Activated T-cell treated with anti-CD3 and anti-CD28 coated beads for 1 hour (primary cell): ENCODE measurements at places on chromosomes 11 and 22.
A peak's percentile ranks its signal among the peaks of the same experiment; 100 is the strongest.

- DNase-seq, result no peak
Measured at GRCh38 chr11:1548221-1549070, 23.6 kb downstream of the DUSP8 start.

DNA sequence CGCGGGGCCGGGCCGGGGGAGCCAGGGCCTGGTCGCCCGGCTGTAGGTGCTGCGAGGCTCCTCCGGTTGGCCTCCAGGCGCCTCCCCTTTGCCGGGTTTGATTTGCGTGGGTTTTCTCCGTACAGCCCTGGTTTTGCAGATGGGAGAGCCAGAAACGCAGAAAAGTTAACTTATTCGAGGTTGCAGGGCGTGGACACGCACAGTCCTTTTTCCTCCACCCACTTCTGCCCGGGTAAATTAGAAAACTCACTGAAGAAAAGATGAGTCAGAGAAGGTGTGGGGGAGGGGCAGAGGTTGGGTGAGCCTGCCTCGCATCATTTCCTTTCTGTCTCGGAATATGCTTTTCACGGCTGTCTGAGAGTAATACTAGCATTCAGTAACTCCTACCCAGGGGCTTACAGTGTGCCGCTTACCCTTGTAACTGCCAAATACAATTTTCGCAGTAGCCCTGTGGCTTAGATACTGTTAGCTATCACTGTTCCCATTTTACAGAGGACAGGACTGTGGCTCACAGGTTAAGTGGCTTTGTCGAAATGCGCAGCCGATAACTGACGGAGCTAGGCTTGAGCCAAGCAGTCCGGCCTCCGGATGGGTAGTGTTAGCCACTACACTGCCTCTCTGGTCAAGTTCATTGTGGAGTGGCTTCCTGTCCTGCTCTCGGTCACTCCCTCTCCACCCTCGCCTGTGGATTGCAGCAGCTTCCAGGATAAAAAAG is 812 bp downstream of the FADD start:
- DNase-seq, result peak; percentile 94

DNA sequence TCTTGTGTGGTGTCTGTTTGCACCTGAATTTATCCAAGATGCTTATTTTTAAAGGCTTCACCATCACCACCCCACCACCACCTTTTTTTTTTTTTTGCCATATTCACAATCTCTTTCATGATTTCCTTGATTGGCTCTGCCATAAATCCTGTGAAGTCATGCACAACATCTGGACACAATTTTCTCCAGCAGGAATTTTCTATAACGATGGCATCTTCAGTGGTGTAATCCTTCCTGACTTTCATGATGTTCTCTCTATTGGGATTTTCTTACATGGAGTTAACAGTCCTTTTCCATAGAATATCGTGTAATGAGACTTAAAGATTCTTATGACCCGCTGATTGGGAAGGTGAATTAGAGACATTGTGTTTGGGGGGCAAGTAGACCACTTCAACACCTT is 17.8 kb downstream of the ZFP91 start:
- DNase-seq, result no peak

DNA sequence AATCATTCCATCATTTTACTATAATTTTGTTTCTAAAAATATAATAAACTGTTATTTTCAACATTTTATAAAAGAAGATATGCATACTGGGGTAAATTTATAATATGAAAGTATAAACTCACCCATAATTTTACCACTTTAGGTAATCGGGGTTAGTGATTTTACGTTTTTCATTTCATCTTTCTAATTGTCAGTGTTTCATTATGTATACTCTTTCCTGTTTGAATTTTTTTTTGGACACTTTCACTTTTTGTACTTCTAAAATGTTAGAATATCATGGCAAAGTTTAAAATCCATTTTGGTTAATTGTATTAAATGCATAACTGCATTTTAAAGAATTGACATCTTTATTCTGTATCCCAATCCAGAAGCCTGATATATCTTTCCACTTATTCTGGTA is 115.8 kb downstream of the METTL15 start:
- no peak for DNase-seq

DNA sequence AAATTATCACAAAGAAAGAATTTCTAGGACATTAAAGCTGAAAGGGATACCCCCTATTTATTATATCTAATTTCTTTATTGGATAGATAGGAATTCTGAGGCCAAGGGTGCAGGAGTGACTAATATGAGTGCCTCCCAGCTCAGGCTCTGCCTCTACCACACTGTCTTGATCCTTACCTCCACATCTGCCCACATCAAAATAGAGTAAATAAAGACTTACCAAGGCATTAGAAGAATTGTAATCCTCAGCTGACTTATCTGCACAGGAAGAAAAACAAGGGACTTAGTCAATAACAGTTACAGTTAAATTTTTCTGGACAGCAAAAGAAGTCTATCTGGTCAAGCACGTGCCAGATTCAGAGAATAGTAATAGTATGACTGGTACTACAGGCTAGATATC is 72.6 kb upstream of the GDPD4 start:
- no peak for DNase-seq

GRCh38 chr11:11956006-11956405 is 52.4 kb downstream of the DKK3 start:
- no peak for DNase-seq

DNA sequence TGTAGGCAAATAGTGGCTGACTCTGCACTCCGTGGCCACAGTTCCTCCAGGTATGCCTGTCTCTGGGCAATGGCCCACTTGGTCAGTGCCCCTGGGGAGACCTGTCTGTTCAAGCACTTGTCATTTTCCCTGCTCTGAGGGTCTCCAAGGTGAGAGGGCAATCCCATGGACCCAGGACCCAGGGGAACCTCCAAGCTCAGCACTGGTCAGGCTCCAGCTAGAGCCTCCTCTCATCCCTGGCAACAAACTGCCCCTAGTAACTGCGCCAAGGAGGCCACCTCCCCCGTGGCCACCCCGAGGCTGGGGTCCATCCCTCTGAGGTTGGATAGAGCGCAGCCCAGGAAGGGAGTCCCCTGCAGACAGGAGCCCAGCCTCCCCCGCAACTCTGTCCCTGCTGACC is 713 bp upstream of the ANKK1 start:
- no peak for DNase-seq

DNA sequence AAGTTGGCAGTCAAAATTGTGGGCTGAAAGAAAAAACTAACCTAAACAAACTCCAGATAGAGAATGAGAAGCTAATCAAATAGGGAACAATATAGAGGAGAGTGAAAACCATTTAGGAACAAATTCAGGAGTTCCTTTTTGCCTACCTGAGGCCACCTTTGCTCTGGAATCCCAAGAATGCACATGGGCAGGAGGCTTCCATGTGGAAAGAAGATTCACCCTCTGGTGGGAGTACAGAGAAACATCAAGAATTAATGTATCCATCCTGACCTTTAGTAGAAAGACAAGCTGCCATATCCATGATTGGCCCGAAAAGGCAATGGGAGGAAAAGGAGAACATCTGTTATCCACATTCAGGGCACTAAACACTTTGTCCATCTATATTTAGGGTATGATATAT is 35.0 kb upstream of the MRGPRX1 start:
- DNase-seq, result no peak

GRCh38 chr11:115146425-115146824 is 357.8 kb downstream of the CADM1 start:
- DNase-seq, result no peak

DNA sequence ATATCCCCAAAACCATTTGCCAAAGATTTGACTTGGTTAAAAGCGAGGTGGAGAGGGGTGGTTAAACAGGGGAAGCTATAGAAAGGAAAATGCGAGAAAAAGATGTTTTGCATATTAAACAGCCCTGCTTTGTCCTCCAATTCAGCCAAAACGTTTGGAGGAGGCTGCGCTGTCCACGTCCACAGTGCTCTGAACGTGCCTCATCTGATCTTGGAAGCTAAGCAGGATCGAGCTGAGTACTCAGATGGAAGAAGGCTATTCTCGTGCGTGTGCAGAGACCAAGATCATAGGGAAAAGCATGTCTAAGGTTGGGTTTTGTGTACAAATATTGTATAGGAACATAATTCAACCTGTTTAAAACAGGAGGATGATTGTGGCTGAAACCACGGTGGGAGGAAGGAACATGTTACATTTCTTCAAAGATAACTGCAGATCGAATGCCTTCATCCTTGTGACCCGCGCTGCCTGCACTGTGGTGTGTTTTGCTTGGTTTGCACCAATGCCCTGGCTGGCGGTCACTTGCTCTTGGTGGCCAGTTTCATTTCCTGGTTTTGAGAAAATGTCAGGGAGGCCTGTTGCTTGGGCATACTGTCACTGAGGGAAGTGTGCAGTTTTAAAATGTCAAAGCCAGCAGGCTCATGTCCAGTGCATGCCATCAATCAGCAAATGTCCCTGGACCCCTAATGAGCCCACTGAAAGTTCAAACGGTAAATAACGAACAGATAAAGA is 40.4 kb downstream of the FLI1 start:
- DNase-seq, result no peak

- DNase-seq, result no peak
Measured at GRCh38 chr11:102012946-102013345, 34.3 kb upstream of the CFAP300 start.

DNA sequence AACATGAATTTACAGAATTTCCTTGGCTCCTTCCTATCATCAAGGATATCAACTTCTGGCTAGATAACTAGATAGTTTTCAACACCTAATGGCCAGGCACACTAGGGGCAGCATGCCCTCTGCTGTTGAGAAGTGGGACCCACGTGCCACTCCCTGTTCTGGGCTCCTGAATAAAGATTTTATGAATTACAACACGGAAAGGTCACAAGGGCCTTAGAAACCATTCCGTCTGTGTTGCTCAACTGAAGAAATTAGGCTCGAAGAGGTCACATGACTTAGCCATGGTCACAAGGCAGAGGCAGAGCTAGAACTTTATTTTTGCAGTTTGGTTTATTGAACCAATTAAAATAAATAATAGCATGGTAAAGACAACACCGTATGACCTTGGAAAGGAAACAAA is 36.0 kb downstream of the PRCP start:
- DNase-seq, result no peak

- no peak for DNase-seq
Measured at GRCh38 chr11:85955531-85955930, 100.3 kb downstream of the CCDC83 start.

DNA sequence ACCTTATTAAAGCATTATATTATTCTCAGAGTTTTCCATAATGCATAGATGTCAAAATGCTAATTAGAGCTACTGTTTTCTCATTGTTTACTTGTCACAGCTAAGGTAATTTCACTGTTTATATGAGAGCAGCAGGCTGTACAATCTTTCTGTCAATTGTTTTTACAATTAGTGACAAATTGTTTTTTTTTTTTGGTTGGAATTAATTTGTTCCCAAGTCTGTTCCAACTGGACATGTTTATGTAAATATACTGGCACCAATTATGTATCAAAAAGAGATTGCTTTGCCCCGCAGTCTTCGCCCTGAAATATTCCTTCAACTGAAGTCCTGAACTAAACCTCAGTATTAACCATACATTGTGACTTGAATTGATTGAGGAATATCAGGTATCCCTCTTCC is 72.3 kb upstream of the GRIA4 start:
- no peak for DNase-seq

DNA sequence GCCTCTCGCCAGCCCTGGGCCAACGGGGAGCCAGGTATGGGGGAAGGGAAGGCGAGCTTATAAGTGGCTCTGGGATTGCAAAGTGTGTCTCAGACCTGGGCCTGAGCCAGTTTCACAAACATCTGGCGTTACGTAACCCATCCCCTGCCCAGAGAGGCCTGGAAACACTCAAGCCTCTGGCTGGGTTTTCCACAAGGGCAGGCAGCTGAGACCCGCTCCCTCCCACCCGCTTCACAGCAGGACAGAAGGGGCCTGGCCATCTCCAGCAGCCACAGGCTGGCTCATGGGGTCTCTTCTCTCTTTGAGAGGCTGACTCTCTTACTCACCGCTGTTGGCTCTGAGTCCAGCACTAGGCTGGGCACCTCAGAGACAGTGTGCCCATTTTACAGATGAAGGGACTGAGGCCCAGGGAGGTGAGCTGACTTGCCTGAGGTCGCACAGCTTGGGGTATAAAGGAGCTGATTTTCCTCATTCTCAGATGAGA is 44.5 kb downstream of the TRIOBP start:
- DNase-seq, result no peak

- peak; percentile 17 for DNase-seq
Measured at GRCh38 chr11:94171693-94172440, 43.2 kb downstream of the PANX1 start.

DNA sequence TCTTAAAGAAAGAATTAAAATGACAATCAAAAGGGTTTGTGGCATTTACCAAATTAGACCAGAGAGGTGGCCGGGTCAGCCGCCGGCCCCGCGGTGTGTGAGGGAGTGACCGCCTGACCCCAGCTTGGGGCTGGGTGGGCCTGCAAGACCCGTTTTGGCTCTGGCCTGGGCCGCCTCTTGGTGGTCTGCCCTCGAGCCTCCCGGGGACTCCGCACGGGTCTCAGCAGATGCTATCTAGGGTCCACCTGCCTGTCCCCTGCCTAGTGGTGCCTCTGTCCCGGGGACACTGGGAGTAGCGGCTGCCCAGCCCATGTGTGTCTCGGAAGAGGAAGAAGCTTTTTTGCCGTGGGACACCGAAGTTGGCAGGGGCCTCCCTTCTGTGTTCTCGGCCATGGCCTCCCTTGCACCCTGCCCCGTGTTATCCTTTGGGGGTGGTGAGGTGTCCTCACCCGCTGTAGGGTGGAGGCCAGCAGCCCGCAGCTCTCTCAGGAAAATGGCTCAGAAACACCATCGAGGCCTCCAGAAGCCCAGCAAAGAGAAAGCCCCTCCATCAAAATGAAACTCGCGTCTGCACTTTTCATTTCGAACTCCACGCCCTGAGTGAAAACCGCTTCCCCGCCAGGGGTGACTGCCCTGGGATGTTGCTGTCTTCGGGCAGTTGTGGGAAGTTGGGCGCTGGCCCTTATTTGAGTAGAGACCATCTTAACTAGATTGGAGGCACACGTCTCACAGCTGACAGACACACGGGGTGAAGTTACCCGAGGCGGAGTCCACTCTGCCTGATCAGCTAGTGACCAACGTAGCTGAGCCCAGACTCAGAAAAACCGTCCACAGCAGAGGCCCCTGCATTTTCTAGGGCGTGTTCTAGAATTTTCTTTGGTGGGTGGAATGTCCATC is 8.0 kb downstream of the CCND1 start:
- DNase-seq, result no peak

DNA sequence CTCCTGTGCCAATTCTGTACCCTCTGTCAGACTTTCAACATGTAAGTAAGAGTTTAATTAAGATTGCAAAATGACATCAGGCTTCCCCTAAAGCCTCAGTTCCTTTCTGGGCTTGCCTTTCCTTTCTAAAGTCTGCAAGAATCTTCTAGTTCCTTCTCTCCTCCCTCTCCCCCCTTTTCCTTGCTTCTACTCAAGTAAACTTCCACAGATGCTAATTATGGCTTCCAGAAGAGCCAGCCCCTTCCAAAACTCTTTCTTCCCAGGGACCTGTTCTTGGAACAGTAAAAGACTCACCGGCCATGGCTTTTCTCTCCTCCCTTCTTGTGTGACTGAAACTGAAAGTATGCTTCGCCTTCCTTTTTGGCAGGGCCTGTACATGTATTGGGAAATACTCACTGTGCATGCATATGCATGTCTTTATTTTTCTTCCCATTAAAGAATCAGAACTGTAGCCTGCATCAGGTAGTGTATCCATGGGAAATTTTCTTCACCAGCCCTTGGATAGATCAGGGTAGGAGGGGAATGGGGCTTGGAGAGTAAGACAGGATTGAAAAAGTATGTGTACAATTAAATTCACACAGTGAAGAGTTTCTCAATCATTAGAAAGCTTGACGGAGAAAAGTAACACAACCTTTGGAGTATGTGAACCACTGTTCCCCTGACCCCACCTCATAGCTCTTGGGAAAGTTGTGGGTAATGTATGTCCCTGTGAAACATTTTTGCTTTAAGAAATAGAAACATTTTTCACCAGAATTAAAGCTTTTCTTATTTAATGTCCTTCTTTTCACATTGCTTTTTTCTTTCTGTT is at the start of gene CASP1:
Gene CASP1, minus strand, starts transcription at position 332 of the 808 bp plus-strand sequence. Its CDS starts 31 bp downstream, at position 301.
- DNase-seq, result no peak
